Iris pigment epithelial cell (primary cell): ENCODE measurements at places on chromosomes 6 and 20.

DNA sequence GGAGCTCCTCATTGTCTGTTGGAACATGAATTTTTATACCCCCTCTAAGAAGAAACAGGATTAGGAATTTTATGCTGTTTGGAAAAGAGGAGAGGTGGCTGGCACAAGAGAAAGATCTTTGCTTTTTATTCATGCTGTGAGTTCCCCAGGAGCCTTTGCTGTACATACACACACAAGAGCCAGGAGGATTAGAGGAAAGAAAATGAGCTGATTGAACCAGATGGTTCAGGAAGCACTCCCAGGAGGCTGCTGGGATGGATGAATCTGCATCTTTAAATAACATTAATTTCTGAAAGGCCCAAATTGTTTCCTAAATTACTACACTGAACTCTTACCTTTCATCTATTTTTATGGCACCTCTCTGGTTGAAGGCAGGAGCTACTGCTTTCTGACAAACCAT, 20.1 kb upstream of the TCP11 start:
- DNase-seq: no peak

DNA sequence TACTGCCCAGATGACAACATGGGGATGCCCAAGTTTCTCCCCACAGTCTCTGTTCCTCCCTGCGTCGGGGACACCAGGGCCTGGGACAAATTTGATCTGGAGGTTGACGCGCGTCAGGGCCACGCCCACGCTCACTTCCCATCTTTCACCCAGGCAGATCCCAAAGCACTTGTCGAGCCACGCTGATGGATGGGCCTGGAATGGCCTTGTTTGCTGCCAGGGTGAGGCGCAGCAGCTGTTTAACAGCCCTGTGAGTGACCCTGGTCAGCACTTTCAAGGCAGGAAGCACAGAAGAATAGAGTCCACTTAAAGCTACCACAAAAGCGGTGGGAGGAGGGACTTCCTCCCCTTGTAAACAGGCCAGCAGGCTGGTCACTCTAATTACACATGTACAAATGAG, 324.7 kb upstream of the JARID2 start:
- no peak for DNase-seq

DNA sequence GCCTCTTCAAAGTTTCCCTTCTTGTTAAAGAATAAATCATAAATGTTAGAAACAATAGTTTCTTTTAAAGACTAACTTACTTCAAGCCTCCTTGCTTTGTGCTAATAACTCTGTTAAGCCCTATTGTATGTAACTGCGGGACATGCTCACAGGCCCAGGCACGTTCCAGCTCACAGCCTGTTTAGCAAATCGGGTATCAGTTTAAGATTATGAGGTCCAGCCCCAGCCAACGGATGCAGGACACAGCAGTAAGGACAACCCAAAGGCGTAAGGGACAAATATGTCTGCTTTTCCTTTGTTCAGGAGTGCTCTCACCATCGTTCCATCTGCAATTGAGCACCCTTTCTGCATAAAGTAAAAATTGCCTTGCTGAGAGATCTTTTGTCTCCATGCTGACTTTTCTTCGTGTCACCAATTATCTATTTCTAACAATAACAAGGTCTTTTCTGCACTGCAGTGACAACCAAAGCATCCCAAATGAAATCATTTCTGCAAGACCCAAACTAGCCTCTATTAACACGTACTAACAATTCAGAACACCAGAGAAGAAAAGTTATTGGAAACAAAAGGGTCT, 1.4 kb downstream of the C6orf52 start:
- no peak for DNase-seq

DNA sequence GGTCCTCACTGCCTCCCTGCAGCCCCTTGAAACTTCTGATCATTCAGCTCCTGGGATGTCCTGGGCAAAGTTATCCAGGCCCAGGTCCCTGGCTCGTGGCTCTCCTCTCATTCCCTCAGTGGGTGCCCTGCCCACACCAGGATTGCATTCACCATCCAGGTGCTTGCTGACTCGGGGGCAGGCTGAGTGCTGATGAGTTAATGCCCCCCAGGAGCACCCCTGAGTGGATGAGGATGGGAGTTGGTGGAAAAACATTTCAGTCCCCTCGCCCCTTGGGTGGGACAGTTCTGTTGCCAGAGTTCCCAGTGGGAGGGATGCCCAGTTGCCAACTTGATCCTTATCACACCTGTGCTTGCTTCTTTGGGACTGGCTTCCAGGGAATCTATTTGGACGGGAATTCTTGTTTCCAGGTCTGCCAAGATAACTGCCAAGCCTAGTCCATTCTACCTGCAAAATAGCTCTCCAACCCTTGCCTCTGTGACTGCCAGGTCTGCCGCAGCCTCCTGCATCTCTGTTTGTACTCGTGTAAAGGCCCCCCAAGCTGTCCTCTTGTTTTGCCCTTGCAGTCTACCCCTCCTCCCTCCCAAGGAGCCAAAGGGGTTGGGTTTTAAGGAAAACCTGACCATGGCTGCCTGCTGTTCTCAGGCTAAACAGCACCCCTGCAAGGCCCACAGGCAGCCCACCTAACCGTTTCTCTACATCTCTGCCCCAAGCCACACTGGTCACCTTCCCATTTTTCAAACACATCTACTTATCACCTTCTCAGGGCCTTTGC, 11.6 kb upstream of the RSPO4 start:
- no peak for DNase-seq

GRCh38 chr20:62503401-62504178, 27.8 kb upstream of the GATA5 start:
- no peak for DNase-seq

- no peak for DNase-seq
These were observed 100.2 kb upstream of the TMEM181 start for GRCh38 chr6:158459726-158460125.

DNA sequence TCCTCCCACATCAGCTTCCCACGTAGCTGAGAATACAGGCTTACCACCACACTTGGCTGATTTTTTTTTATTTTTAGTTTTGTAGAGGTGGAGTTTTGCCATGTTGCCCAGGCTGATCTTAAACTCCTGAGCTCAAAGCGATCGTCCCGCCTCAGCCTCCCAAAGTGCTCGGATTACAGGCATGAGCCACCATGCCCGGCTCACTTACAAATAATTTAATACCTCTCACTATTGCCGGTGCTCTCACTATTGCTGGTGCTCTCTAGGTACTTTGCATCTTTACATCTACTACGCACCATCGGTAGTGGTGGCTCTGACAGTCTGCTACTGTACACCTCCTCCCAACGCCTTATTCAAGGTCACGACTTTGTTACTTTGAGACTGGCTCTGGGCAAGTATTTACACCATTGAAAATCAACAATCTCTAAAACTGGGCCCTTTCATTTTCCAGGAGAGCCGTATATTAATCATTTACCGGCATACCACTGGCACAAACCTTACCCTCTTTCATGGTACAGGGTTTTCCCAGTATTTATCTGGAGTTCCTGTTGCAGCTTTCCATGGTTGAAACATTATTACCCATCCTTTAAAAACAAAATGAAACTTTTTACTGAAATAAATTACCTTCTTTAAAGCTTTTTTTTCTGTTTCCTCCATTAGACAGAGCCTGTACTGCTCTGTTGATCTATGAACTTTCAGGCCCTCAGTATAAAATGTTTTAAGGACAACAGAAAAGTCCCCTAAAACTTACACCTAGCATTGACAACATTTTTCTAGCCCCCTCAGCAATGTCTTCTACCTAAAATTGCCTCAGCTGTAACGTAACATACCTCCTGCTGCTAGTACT, 259.6 kb upstream of the PLCB4 start:
- no peak for DNase-seq

- DNase-seq: no peak
These were observed 44.2 kb upstream of the ARMC2 start for GRCh38 chr6:108803982-108804490.

GRCh38 chr6:166355552-166355951, 13.2 kb upstream of the SFT2D1 start:
- no peak for DNase-seq

DNA sequence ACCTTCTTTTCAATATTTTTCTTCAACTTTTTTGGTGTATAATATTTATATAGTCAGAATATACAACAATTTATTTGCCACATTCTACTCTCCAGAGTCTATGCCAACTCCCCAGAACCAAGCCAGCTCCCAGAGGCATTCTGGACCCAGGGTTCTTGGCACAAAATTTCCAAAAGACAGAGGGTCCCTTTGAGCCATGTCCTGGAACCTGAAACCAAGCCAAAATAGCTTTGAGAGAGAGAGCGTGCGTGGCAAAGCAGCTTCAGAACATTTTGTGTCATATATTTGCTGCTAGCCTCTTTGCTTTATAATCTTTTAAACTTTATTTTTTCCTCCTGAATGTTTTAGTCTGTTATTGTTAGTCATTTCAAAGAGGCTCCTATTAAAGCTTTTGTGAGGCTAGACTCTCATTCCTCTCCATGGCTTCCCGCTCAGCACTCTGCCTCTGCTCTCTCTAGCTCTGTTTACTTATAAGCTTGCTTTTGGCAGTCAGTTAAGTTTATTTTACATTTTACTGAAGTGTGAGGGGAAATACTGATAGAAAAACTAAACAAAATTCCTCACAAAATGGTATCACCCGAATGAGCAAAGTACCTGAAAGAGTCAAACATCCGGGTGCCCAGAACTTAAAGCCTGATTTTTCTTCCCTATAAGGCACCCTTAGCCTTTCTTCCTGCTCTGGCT, 605.1 kb upstream of the ID4 start:
- no peak for DNase-seq

GRCh38 chr6:132669690-132670291, 10.8 kb upstream of the TAAR1 start:
- peak; percentile 52 for DNase-seq

- no peak for DNase-seq
These were observed 2.4 kb upstream of the PTGIS start for GRCh38 chr20:49570161-49570827.

- DNase-seq: no peak
These were observed 212.9 kb downstream of the PLCB4 start for GRCh38 chr20:9281803-9282202.

GRCh38 chr6:76840041-76840745, 623.1 kb downstream of the HTR1B start:
- DNase-seq: no peak

DNA sequence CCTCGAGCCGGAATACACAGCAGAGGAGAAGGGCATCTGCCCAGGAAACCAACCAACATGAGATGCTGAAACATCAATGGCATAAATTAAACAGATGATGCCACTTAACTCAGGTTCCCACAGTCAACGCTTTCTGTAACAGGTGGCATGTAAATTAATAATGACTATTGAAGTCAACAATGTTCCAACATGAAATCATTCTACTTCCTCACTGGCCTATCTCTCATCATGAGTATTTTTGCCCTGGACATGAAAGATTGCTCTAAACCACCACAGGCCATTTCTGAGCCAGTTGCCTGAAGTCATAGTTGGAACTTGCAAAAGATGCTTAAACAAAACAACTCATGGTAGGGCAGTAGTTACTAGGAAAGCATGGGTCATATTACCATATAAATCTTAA, 397.9 kb upstream of the JARID2 start:
- peak; percentile 8 for DNase-seq

DNA sequence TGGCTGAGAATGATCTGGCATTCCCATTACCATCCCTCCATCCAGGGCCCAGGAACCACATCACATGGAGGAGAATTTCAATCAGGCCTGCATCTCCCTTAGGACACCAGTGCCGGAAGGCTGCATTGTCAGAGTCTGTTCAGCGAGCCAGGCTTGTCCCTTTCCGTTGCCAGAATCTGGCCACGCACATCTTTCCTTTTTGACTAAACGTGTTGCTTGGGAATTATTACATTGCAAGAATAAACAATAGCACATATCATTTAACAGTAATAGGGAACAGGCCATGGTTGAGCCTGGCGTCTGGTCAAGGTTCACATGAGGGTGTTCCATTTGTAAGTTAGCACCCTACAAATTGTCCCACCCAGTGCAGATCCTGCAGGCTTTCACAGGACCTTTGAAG, 42.8 kb downstream of the SOBP start:
- no peak for DNase-seq

DNA sequence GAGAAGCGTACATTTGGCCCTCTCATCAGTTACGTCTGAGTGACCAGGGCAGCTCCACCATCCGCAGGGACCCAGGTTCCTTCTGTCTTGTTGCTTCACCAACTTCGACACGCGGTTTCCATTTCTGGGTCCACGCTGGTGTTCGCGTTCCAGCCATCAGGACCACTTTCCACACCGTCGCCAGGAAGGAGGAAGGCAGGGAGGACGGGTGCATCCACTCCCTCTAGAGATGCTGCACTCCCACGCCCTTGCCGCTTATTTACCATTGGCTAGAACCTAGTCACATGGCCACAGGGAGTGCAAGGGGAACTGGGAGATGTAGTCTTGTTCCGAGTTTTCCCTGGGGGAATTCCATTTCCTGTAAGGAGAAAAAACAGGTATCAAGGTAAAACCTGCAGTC, 33.2 kb upstream of the SNX9 start:
- no peak for DNase-seq

- DNase-seq: no peak
These were observed 29.9 kb downstream of the COX4I2 start for GRCh38 chr20:31667315-31668285.

DNA sequence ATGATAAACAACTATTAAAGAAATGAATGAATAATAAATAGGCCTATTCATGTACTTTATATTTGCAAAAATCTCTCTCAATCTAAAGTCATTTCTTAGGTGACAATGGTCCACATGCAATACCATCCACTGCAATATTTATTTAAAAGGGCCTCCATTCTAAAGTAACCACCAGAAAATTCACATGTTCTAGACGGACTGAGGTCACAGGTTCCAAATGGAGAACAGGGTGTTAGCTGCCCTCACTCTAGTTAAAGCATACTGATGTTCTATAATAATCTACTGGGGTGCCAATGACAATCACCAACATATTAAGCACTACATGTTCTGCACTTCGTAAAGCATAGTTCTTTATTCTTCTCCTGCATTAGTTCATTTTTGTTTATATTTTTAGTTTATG, 1.2 kb downstream of the HBS1L start:
- DNase-seq: no peak

DNA sequence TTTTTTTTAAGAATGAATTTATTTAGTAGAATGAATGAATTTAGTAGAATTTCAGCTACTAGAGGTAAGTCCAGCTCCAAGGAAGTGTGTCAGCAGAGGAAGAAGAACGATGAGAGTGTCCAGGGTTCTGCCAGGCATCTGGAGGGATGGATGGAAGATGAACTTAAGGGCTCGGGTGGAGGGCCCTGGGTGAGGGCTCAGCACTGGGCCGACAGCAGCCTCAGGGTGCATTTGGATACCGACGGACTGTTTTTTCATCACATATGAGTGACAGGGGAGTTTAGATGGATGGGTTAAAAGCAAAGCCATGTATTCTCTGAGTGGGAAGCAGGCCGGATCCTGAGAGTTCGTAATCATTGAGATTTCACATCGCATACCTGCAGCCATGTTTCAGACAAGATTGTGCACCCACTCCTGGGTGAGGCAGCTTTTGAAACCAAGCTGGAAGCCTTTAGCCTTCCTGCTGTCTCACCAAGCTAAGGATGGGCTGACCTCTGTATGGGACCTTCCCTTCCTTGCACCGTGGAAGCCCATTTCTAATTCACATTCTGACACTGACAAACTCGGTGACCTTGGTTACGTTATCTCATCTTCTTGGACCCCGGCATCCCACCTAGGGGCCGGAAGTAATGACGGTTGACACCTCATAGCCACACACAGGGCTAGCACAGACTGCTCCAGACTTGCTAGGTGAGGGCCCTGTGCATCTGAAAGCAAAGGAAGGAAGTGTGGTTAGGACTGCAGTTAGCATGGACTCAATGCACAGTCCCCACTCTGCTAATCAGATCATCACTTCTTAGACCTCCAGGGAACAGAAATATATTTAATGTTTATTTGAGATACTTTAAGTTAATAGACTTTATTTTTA, 228.5 kb downstream of the SLC24A3 start:
- no peak for DNase-seq
